ENCODE measurements at places on chromosomes 16 and 17.

GRCh38 chr17:28211811-28212210 is 107.2 kb upstream of the TMEM97 start:
- DNase-seq = no peak

DNA sequence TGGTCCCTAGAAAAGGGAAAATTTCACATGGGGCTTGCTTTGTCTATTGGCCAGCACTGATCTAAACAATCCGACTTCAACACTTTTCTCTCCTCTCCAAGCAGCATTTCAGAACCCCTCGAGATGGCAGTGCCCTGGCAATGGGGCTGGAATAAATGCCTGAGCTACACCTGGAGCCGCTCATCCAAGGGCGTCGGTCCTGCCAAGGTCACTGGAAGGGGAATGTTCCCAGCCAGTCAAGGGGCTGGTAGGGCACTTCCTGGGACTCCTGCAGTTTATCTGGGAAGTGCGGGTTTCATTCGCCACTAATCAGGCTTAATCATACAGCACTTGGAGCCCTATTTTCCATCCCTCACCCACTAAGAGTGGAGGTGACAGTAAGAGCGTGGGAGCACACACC is 17.1 kb downstream of the MEAK7 start:
- no peak for DNase-seq

DNA sequence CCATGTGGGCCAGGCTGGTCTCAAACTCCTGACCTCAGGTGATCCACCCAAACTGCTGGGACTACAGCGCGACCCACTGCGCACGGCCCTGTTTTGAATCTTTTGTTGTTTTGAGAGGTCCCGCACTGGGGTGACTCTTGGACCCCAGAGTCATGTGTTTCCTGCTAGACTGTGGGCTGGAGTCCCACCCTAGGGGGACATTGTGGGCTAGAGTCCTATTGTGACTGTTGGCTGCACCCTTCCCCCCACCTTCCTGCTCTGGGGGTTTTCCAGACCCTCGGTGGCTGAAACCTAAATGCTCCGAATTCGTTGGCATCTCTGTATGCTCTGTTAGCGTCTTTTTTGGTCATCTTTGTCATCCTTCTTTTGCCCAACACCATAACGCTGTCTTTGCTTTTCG is 16.0 kb downstream of the NUPR1 start:
- DNase-seq = no peak

GRCh38 chr16:70410734-70411133 is 28.2 kb downstream of the ST3GAL2 start:
- no peak for DNase-seq

DNA sequence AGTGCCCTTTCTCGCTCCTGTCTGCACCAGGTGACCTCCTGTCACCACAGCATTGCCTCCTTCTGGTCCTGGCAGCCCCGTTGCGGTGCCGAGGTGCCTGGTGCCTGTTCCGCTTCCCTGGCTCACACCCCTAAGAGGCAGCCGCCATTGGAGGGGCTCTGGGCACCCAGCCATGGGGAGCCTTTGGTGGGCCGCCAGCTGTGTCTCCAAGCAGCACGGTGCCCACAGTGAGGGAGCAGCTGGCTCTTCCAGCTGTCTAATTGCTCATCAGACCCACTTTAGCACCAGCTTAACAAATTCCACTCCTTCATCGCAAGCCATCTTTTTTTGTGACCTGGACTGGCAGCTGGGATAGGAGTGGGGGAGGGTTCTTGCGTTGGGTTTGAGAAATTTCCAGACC is 276.1 kb downstream of the SNX29 start:
- DNase-seq = no peak

GRCh38 chr16:30509081-30509765 is 17.1 kb downstream of the ZNF768 start:
- DNase-seq = no peak

DNA sequence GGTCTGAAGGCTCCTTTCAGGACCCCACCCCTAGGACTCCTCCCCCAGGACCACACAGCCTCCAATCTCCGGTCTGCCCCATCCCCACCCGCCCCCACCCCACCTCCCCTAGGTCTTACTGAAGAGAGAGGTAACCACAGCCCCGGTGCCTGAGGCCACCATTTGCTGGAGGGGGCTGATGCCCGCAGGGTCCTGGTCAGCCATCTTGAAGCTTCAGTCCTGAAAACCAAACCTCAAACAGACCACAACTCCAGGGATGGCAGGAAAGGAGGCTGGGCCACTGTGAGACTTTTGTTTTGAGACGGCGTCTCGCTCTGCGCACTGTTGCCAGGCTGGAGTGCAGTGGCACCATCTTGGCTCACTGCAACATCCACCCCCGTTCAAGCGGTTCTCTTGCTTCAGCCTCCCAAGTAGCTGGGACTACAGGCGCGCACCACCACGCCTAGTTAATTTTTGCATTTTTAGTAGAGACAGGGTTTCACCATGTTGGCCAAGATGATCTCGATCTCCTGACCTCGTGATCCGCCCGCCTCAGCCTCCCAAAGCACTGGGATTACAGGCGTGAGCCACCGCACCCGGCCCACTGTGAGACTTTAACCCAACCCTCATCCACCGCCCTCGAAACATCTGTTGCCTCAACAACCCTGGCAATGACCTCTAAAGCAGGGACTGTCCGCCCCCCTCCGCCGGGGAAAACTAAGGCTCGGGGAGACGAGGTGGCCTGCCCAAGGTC is 1.1 kb downstream of the SLC25A39 start:
- no peak for DNase-seq

- DNase-seq = no peak
These were observed 9.7 kb downstream of the ENPP7 start for GRCh38 chr17:79740413-79740812.

GRCh38 chr17:35083071-35083470 is 19.6 kb upstream of the RFFL start:
- no peak for DNase-seq

DNA sequence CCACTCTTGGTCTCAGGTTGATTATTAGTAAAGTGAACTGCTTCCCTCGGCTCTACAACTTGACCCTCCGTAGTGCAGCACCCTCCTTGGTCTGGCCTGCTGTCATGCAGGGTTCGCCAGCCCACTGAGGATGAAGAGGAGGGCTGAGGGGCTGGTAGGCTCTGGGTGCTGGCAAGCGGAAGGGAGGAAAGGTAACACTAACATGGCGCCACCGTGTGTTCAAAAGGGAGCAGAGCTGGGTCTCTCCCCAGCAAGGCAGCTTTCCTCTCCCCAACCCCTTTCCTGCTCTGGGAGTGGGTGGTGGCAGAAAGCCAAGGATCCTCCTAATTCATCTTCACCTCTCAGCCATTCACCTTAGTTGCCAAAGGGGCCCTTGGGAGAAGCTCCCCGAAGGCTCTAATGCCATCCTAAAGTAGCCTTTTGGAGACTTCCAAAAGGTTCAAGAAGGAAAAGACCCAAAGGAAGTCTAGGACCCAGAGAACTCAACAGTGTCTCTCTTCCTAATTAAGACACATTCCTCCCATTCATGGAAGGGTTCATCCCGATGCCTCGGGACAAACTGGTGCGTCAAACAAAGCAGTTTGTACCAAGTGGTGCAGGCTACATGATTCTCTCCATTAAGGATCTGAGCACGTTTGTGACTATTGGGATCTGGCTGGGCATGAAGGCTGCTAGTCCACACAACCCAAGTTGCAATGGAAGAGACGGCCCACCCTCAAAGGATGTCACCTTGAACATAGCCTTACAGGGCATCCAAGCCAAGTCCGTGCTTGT is 90.8 kb upstream of the TOB1 start:
- peak; percentile 60 for DNase-seq
